Activated naive CD8-positive, alpha-beta T cell treated with anti-CD3 and anti-CD28 coated beads, Interleukin-2, amount 10 ng/mL, durations not matched to agents 7 days and 5 days (primary cell): ENCODE measurements at places on chromosomes 1 and 21.

DNA sequence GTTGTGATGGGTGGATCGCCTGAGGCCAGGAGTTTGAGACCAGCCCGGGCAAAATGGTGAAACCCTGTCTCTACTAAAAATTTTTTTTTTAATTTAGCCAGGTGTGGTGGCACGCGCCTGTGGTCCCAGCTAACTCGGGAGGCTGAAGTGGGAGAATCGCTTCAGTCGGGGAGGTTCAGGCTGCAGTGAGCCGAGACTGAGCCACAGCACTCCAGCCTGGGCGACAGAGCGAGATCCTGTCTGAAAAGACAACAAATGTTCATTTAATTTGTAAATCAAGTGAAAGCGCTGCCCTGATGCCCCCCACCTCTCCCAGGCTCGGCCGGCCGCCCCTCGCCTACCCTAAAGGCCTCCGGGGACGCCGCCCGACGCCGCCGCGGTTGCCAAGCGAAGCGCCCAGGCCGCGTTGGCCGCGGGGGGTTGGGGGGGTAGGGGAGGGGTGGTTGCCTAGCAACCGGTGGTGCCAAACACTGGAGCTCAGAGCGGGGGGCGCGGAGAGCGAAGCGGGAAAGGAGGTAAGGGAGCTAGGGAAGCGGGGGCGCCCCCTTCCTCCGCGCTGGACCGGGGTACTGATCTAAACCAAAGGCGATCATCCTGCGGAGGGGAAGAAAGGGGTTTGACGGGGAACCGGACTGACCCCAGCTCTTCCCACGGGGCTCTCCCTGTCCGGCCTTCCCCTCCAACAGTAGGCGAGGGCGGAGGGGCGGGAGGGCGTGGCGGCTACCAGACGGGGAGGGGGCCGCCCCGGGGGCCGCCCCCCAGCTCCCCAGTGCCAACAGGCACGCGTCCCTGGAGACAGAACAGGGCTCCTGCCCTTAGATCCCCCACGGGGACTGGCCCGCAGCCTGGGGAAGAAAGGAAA is at the start of gene TEKT2:
TEKT2 (plus strand) TSS at position 460 of the 862 bp plus-strand sequence. CDS start 828 bp downstream, outside the sequence.
- peak; percentile 45 for DNase-seq

DNA sequence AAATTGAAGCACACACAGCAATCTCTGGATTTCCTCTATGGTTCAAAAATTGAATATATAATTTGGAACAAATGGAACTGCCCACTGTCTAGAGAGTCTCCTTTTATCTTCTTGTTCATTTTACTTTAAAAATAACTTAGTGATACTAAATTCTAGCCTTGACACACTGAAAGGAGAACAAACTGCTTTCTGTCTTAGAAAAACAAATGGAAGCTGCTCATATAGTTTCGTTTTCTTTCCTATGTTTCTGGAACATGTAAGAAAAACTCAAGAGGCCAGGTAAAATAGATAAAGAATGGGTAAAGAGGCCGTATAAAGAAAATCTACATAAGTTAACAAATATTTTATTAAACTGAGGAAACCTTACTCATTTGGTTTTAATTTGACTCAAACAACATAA is 332.7 kb downstream of the NEGR1 start:
- no peak for DNase-seq

- DNase-seq, result no peak
Measured at GRCh38 chr1:200381256-200381984, 28.4 kb downstream of the ZNF281 start.

GRCh38 chr1:207925210-207925609 is 14.3 kb upstream of the CD34 start:
- no peak for DNase-seq

DNA sequence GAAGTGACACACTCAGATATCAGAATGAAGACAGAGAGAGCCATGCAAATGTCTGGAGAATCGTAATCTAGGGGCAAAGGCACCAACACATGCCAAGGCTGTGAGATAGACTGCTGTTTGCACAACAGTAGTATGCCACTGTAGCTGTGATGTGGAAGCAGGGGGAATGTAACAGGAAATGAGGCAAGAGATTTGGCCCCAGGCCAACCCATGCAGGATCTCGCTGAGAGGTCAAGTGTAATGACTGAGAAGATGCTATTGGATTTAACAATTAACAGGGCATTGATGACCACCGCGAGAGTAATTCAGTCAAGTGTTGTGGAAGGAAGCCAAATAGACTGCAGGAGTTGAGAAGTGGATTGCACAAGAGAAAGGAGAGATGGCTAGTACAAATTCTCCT is 107.3 kb upstream of the ST6GALNAC5 start:
- no peak for DNase-seq

DNA sequence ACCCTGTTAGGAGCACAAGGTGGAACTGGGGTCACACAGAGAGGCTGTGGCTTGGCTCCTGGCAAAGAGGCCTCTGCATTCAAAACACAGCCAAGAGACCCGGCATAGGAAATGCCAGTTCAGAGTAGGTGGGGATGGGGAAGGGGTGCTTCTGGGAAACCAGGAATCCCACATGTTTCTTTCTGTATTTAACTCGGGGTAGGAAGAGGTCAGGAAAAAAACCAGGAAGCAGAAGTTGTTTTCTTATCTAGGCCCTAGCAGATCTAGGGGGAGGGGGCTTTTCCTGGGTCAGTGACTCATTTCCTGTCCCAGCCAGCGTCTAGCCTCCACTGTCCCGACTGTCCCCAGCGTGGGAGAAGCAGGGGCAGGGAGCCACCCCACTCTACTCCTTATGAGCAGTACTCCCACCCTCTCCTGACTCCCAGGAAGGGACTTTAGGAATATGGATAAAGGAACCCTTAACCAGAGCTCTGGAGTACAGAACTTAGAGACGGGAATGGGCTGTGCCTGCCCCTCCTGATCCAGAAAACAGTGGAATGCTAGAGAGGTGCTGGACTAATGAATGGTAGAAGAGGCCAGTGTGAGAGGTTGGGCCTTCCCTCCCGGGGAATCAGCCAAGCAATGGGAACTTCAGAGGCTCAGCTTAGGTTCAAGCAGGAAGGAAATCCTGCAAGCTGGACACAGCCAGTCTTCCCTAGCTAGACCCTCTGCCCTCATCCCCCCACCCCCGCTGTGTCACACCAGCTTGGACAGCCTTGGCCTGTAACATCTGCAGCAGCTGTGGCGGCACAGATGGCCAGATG is 5.7 kb downstream of the FHL3 start:
- no peak for DNase-seq

DNA sequence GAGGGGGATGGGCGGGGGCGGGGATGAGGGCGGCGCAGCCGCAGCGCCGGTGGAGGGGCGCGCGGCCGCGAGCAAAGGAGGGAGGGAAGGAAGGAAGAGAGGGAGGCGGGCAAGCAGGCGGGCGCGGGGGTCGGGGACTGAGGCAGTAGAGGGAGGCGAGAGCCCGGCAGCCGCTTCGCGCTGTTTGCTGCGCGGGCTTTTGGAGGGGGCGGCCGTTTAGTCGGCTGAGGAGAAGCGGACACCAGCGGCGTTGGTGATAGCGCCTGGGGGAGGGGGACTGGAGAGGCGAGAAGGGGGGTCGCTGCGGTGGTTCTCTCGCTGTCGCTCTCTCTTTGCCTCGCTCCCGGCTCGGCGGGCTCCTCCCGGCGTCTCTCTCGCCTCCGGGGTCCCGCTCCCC is at the start of gene HS2ST1:
HS2ST1 (plus strand) TSS at position 35 of the 397 bp plus-strand sequence.
- DNase-seq, result no peak

- no peak for DNase-seq
Measured at GRCh38 chr21:33794596-33794995, 121.0 kb downstream of the ATP5PO start.

- DNase-seq, result no peak
Measured at GRCh38 chr21:45258466-45258865, 29.2 kb downstream of the POFUT2 start.

GRCh38 chr1:231192620-231193163 is 30.8 kb downstream of the TRIM67 start:
- DNase-seq, result no peak

DNA sequence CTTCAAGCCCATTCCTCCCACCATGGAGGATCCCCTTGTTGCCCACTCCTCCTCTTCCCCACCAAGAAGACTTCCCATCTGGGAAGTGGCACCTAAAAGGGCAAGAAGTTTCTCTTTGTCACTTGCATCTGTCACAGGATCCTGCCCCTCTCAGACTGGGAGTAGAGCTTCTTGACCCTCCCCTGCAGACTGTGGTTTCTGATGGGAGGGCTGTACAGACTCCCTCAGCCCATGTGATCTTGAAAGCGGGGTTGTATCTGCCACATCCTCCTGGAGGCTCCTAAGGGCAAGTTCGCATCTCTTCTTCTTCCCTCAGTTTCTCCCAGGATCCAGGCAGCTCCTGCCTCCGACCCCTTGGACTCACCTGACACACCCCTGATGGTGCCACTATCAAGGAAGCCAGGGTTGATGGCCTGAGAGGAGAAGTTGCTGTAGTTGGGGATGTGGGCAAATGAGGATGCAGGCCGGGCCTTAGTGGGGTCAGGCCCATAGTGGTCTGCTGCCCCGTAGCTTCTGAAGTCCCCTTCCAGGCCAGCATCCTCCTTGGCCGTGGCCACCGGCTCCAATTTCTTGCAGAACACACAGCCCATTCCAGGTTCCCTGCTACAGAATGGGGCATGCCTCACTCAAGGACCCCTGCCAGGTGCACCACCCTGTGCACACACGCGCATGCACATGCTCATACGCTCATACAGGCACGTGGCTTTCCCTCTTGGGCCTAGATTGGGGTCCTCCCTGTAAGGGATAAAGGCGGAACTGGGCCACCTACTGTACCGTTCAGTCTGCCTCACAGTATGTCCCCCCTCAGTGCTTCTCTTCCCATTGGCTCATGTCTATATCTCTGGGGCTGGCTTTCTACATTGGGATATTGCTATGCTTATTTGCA is 11.4 kb downstream of the FGR start:
- DNase-seq, result no peak

- no peak for DNase-seq
Measured at GRCh38 chr1:229509576-229509975, 1.4 kb upstream of the NUP133 start.

- no peak for DNase-seq
Measured at GRCh38 chr1:119324198-119324597, 44.4 kb upstream of the HAO2 start.

GRCh38 chr21:42651515-42652401 is 1.7 kb upstream of the PDE9A start:
- no peak for DNase-seq

GRCh38 chr1:22224631-22225030 is 81.7 kb upstream of the WNT4 start:
- no peak for DNase-seq

- DNase-seq, result no peak
Measured at GRCh38 chr21:39523399-39523798, 71.6 kb downstream of the SH3BGR start.

DNA sequence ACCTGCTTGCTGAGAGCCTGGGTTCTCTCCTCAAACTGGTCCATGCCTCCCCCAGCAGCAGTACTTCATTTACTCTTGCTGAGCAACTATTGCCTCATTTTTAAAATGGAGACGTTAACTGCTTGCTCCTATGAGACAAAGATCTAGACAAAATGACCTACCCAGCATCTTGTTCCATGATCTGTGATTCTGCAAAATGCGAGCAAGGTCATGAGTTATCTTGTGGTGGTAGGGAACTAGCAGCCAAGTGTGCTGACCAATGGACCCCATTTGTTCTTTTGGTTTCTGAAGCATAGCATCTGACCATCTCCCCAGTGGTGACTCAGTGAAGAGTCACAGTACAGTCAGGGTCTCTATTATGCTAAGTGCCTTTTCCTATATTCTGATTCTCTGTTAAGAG is 40.4 kb downstream of the TBX15 start:
- no peak for DNase-seq

- DNase-seq, result no peak
Measured at GRCh38 chr1:31576201-31576669, at the start of gene TINAGL1. TSS of gene TINAGL1 (plus strand) at chr1:31576515. CDS start at chr1:31577149, 634 bp downstream.

DNA sequence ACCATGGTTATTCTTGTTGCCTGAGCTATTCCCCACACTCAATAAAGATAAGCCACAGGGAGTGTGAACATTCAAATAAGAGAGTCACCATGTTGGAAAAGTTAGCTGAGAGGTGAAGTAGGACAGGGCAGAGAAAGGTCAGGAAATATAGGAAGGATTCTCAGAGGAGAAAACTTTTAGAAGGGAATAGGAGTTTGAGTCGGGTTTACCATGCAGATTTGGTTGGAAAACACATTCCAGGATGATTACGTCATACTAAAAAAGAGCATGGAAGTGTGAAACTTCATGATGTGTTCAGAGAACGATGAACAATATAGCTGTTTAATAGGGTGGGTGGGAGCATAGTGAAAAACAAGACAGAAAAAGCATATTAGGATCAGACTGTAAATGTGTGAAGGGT is 1125.3 kb upstream of the ADGRL2 start:
- no peak for DNase-seq

GRCh38 chr1:94325377-94326302 is 88.3 kb upstream of the ARHGAP29 start:
- DNase-seq, result no peak

- no peak for DNase-seq
Measured at GRCh38 chr1:220336391-220337031, 64.3 kb upstream of the RAB3GAP2 start.

DNA sequence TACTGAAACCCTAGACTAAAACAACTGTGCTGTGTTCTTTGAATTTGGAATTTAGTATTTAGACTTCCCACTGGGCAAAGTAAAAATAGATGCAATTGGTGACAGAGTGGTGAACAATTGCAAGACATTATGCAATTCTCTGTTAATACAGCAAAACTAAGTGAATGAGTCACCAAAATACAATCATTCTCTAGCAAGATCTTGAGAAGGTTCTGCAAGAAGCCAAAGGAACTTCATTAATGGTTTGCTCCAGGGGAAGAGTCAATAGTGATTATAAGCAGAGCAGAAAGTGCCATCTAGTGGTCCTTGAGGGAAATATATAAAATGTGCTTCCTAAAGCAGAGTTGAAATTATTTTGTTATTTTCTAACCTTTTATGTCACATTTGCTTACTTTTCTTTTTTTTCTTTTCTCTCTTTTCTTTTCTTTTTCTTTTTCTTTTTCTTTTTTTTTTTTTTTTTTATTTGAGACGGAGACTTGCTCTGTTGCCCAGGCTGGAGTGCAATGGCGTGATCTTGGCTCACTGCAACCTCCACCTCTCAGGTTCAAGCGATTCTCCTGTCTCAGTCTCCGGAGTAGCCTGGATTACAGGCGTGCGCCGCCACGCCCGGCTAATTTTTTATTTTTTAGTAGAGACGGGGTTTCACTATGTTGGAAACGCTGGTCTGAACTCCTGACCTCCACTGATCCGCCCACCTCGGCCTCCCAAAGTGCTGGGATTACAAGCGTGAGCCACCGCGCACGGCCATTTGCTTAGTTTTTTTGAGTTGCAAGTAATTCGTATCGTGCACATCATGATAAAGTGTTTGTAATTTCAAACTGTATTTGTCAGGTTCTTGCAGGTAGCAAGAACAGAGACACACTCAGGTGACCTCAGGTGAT is 99.2 kb downstream of the CTH start:
- DNase-seq, result no peak
